Occipital lobe (tissue), 3 donors: ENCODE measurements at places on chromosomes 6 and 20. TPM values are rescaled to one million over a fixed set of nuclear protein-coding genes. Genes with fewer than 3 reads are reported as not detected.

The RCAN2 gene
- total RNA-seq = 7.0 TPM

The AFG1L gene
- total RNA-seq = 12.3 TPM

The C20orf141 gene
- not detected for total RNA-seq

The VSTM2L gene
- 39.6 TPM for total RNA-seq

The HBS1L gene
- 128 TPM for total RNA-seq

The ZFP57 gene
- total RNA-seq = not detected

The KIF13A gene
- total RNA-seq = 27.8 TPM

The CDC40 gene
- 28.2 TPM for total RNA-seq

The RSPH9 gene
- 6.2 TPM for total RNA-seq

The WFDC12 gene
- total RNA-seq = not detected

The C6orf15 gene
- not detected for total RNA-seq

The TRIM31 gene
- total RNA-seq = not detected

The NNAT gene
- 251 TPM for total RNA-seq

The MYLK2 gene
- 0.78 TPM for total RNA-seq

The MRAP2 gene
- 6.2 TPM for total RNA-seq

The FHL5 gene
- 1.7 TPM for total RNA-seq

The IL17A gene
- not detected for total RNA-seq

The ARFGEF3 gene
- total RNA-seq = 65.7 TPM

The DEF6 gene
- 0.47 TPM for total RNA-seq

The EIF6 gene
- 58.3 TPM for total RNA-seq

The PLG gene
- total RNA-seq = 0.62 TPM

The PRR3 gene
- 13.6 TPM for total RNA-seq

The TEAD3 gene
- total RNA-seq = 0.16 TPM

The KIF6 gene
- 3.3 TPM for total RNA-seq

The CDH4 gene
- total RNA-seq = 22.3 TPM

The ULBP1 gene
- total RNA-seq = 3.9 TPM

The PRPH2 gene
- 5.0 TPM for total RNA-seq

The KCNK5 gene
- 0.16 TPM for total RNA-seq

The CST5 gene
- total RNA-seq = not detected

The PAX1 gene
- total RNA-seq = under 0.01 TPM

The ATP6V1G2 gene
- total RNA-seq = 54.0 TPM

The MYB gene
- total RNA-seq = 1.7 TPM

The MRPS10 gene
- total RNA-seq = 43.0 TPM
